CD8-positive, alpha-beta memory T cell (primary cell): ENCODE measurements at places on chromosomes 5 and 9. TPM values are rescaled to one million over a fixed set of nuclear protein-coding genes. Genes with fewer than 3 reads are reported as not detected.

The CACFD1 gene
- total RNA-seq, result 2.5 TPM

The DIAPH1 gene
- total RNA-seq, result 212 TPM

The TAF11L12 gene
- total RNA-seq, result not detected

The FGF10 gene
- total RNA-seq, result not detected

The PHF24 gene
- not detected for total RNA-seq

The FOXD4 gene
- 0.22 TPM for total RNA-seq

The PPP2CA gene
- total RNA-seq, result 189 TPM

GRCh38 chr9:38737246-38737645 lies 17.3 kb upstream of the FAM240B start:
- DNase-seq, result no peak

DNA sequence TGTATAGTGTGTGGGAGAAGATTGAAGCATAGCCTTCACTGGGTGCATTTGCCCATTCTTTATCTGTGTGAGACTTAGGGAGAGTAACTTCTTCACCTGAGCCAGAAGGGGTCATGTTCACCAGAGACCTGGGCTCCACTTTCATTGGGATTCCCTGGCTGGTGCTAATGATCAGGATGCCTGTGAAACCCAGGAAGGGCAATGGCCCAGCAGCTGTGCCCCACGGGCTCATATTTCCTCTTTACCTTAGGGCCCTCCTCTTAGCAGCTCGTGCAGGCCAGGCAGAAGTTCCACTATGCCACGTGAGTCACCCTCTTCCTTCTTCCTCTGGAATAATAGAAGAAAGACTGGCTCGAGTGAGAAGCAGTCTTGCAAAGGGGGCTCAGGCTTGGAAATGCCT lies 5.0 kb downstream of the PPARGC1B start:
- DNase-seq, result no peak

GRCh38 chr5:149956685-149957084 lies 3.9 kb upstream of the SLC26A2 start:
- no peak for DNase-seq

GRCh38 chr9:83327750-83328622 lies 210.2 kb downstream of the FRMD3 start:
- DNase-seq, result no peak

DNA sequence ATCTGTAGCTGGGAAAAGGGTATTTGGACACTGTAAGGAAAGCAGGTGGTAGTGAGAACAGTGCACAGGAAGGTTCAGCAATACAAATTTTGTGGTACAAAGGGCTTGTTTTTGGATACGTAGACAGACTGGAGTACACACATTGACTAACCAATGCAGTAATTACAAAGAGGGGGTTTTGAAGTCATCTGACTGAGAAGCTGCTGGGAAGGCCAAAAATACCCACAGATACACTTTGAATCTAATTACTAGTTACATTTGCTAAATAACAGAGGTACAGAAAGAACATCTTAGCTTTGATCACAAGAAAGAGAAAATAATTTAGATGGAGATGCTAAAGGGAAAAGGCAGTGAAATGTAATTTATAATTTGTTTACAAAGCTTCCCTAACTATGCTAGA lies 45.9 kb downstream of the PKD2L2 start:
- DNase-seq, result no peak

- no peak for DNase-seq
These were observed 120.9 kb upstream of the TARS1 start for GRCh38 chr5:33319841-33320240.

DNA sequence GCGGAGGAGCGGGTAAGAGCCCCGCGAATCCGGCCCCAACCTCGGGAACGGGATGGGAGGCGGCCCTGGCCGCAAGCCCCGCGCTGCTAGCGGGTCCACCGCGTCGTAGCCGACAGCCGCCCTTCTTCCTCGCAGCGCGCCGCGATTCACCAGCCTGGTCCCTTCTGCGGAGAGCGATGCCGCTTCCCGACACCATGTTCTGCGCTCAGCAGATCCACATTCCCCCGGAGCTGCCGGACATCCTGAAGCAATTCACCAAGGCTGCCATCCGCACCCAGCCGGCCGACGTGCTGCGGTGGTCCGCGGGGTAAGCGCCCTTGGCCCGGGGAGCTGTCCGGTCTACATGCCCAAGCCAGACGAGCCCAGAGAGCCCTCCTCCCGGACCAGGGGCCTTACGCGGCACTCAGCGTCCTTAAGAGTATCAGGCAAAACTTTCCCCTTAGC lies 335 bp downstream of the ROPN1L start:
- no peak for DNase-seq

DNA sequence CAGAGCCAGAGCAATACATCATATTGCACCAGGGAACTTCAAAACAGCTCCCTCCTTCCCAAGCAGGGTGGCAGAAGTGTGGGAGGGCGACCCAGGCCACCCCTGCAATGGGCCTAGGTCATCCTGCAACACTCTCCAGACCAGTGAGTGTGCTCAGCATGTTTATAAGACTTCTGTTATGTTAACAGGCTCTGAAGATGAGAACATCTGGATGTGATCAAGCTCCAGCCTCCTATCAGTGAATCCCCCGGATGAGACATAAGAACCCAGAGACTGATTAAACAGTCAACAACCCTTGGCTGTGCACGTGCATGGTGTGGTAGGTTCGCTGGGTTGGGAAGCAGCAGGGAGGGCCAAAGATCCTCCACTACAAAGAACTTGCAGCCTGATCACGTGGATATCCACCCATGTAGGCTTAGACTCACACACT lies 63.3 kb downstream of the ABCA1 start:
- DNase-seq, result no peak

DNA sequence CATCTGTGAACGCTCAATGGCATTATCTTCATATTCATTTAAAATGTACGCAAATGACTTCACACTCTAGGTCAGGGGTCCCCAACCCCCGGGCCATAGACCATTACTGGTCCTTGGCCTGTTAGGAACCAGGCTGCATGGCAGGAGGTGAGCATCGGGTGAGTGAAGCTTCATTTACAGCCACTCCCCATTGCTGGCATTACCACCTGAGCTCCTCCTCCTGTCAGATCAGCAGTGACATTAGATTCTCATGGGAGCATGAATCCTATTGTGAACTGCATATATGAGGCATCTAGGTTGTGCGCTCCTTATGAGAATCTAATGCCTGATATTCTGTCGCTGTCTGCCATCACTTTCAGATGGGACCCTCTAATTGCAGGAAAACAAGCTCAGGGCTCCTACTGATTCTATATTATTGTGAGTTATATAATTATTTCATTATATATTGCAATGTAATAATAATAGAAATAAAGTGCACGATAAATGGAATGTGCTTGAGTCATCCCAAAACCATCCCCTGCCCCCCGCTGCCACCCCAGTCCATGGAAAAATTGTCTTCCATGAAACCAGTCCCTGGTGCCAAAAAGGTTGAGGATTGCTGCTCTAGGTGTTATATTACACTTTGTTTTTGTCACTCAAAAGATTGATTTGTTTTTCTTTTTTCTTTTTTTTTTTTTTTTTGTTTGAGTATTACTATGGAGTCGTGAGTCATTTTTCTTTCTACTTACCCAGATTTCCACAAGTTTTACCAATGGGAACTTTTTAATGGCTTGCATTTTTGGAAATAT lies 127.2 kb downstream of the DOCK8 start:
- DNase-seq, result no peak

DNA sequence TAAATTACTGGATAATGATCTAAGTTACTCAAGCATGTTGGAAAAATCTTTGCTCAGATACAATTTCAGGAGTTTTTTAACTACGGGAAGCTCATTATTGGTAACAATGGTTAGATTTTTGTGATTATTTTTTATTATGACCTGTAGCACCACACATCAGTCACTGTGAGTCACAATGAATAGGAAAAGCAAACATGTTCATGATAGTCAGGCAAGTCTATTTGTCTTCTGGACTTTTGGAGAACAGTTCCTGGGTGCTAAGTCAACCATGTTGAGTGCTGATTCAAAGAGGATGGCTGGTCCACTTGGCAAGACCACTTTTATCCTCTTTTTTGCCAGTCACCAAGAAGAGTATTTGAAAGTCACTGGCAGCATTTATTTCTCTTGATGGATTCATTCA lies 403.2 kb downstream of the KIF4B start:
- DNase-seq, result no peak

DNA sequence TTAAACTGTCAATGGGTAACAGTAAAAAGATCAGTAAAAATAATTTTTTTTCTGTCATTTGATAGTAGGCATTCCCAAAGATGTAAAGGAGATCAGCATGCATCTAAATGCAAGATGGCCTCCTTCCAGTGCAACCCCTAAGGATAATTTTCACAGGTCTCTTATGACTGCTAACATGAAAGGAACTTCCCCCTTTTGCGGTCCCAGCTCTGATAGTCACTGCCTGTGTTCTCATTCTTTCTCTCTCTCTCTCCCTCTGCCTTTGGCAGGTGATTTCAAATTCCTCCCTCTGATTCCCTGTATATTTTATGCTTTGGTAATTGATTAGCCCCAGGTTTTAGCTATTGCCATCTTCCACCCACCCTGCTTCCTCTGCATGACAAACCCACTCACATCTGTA lies 8.9 kb downstream of the SPINK14 start:
- DNase-seq, result no peak

- DNase-seq, result no peak
These were observed 40.4 kb upstream of the RASGRF2 start for GRCh38 chr5:80919678-80920196.

DNA sequence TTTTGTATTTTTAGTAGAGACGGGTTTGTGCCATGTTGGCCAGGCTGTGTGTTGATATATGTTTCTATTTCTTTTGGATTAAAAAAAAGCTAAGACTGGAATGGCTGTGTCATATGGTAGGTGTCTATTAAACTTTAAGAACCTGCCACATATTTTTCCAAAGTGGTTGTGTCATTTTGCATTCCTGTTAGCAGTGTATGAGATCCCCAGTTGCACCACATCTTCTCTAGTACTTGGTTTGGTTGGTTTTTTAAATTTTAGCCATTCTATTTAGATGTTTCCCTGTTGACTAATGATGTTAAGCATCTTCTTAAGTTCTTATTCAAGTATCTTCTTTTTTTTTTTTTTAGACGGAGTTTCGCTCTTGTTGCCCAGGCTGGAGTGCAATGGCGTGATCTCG lies 36.2 kb upstream of the MEGF9 start:
- DNase-seq, result no peak

GRCh38 chr9:92001244-92001643 lies 51.2 kb upstream of the ROR2 start:
- no peak for DNase-seq
